ENCODE measurements at places on chromosomes 7 and 10.

DNA sequence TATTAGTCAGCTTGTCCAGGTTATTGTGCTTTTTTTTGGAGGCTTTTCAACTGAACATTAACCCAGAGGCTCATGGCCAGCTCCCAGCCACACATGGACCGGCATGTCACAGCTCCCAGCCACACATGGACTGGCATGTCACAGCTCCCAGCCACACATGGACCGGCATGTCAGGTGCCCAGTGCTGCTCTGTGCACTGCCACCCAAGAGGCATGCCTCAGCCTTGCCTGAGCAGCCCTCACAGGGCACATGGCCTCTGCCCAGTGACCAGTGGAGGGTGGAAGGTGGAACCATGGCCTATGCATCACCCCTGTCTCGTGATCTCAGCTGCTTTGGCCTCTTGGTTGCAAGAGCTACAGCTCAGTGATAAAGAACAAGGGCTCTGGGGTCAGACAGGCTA is 119.8 kb downstream of the OAT start:
- DNase-seq, result no peak

- no peak for DNase-seq
Observed at GRCh38 chr7:156589808-156590207, 50.8 kb upstream of the RNF32 start.

- no peak for DNase-seq
Observed at GRCh38 chr10:70737250-70737649, 47.9 kb downstream of the TBATA start.

DNA sequence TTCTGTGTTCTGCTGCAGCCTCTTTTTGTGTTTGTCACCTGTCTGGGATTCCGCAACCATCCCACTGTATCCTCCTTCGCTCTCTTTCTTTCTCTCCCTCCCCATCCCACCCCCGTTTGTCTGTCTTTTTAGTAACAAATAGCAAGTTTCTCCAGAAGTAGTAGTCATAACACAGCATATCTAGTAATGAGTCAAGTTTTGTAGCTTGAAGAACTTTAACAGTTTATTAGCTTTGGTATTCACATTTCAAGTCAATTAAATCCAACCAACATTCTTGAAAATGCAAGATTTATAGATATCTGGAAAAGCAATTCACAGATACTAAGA is 154.1 kb upstream of the MTPN start:
- DNase-seq, result no peak

- no peak for DNase-seq
Observed at GRCh38 chr7:36283181-36283580, 106.5 kb upstream of the ANLN start.

GRCh38 chr7:23472046-23472445 is 1.8 kb upstream of the IGF2BP3 start:
- DNase-seq, result no peak

GRCh38 chr10:30047924-30048531 is 11.4 kb downstream of the JCAD start:
- DNase-seq, result no peak

Measured in stimulated activated CD4-positive, alpha-beta T cell treated with anti-CD3 and anti-CD28 coated beads, Interleukin-15, amount 100 ng/mL, for 1 hour (primary cell).